Midbrain (tissue), 1 donor: ENCODE measurements at places on chromosomes 5 and 9.
A peak's percentile ranks its signal among the peaks of the same experiment; 100 is the strongest.

GRCh38 chr9:126375386-126375785, 48.8 kb downstream of the MVB12B start:
- DNase-seq: peak; percentile 62

DNA sequence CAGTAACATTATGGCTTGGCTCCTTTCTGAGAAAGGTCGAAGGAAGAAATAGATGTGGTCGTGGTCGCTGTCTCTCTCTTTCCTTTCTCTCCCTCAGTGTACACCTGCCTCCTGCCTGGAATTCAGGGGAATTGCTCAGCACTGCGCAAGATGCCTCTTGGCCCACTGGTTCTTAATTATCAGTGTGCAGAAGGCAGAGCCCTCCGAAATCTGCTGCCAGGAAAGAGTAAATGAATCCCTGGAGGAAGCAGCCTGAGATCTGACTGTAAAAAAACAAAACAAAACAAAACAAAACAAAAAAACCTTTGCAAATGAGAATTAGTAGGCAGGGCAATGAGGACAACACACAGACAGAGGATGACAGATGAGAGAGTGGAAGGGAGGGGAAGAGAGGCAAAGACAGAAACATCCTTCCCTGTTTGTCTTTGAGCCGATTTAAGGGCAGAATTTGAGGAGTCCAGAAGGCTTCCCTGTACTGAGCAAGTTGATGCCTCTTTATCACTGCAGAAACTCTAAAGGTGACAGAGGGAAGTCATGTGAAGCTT, 113.8 kb upstream of the PUM3 start:
- no peak for DNase-seq

DNA sequence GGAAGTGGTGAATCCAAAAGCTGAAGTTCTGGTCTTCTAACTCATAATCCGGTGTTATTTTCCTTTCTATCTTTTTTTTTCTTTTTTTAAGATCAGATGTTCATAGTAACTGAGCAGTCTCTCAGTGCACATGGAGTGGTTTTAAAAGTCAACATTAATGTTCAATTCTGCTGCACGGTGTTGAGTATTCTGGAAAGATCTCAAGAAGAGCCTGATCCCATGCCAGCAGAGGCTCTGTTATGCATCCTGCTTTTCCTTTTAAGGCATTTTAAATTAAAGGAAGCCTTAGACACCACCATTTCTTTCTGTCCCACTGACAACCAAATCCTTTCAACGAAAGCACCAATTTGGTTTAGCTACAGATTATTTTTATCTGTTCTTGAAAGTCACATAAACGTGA, 33.4 kb downstream of the SEMA5A start:
- no peak for DNase-seq

GRCh38 chr9:7284517-7284916, 515.1 kb downstream of the DMAC1 start:
- no peak for DNase-seq

- no peak for DNase-seq
Measured at GRCh38 chr5:89421035-89421434, 538.1 kb upstream of the MEF2C start.
